Iris pigment epithelial cell (primary cell): ENCODE measurements at places on chromosomes 6 and 20.

DNA sequence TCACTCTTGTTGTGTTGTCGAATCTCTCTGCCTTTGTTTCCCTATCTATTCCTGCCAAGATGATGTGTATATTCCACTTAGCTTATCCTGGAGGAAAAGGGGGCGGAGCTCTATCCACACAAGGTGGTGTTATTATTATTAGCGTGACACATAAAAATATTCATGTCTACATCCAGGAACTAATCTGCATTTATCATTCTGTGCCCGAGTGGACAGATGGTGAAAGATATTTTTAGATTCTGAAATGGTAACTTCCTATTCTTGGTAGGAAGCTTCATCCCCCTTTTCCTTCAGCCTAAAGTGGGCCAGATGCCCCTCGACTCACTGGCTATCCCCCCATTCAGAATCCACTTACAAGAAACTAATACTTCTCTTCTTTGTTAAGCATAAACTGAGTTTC is 2.0 kb downstream of the XKR7 start:
- DNase-seq: no peak

DNA sequence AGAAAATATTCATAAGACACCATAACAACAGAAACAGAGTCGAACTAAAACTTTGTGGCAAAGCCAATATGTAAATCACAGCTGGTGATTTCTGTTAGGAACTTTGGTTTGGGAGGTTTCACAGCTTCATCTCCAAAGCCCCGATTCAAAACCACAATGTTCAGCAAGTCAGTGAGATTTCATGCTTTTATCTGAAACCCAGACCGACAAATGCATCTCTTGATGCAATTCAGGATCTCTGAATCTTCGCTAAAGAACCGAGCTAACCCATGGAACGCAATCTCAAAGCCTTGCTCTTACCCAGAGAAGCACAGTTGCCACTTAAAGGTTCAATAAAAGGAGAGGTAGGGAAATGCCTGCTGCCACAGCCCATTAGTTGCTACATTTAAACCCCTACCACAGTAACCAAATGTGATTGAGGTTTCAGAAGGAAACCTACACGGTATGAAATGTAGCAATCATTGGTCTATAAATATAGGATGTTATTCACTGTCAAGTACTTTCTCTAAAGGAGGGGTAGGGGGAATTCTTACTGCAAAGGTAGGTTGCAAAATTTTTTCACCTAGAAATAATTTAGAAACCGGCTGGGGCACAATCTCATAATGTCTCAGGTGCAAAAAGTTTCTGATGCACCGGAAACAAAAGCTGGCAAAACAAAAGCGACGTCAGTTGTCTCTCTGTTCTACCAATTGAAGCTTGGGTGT is 381.0 kb upstream of the ARID1B start:
- DNase-seq: no peak

GRCh38 chr6:127464161-127464880 is 5.1 kb upstream of the KIAA0408 start:
- DNase-seq: peak; percentile 84

DNA sequence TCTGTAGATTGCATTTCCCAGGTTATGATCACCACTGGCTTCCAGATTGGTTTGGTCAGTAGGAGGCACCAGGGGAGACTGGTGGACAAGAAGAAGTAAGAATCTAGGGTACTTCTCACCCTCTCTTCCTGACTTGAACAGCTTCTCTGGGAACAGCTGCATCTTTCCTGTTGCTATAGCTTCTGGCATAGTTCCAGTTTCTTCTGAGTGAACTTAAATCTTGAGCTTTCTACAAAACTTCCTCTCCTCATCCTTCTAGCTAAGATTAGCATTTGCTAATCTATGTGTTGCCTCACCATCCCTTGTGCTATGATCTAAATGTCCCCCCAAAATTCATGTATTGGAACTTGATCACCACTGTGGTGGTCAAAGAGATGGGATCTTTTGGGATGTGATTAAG is 724.6 kb downstream of the UTRN start:
- DNase-seq: peak; percentile 15

GRCh38 chr6:5260111-5260620 is 584 bp downstream of the LYRM4 start:
- peak; percentile 68 for DNase-seq

DNA sequence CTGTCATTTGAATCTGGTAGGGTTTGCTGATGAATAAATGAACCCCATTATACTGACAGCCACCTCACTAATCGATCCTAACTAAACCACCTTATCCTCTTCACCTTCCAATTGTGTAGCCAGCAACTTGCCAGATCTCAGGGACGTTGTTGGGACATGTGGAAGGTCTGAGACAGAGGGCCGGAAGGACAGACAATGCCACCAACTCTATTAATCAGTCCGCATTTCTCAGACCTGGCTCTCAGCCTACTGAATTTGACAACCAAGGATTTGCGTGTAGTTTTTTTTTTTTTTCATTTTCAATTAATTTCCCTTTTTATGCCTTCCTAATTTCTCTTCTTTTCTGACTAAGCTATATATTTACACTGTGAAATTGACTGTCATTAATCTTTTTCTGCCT is 122.5 kb downstream of the CARMIL1 start:
- no peak for DNase-seq

DNA sequence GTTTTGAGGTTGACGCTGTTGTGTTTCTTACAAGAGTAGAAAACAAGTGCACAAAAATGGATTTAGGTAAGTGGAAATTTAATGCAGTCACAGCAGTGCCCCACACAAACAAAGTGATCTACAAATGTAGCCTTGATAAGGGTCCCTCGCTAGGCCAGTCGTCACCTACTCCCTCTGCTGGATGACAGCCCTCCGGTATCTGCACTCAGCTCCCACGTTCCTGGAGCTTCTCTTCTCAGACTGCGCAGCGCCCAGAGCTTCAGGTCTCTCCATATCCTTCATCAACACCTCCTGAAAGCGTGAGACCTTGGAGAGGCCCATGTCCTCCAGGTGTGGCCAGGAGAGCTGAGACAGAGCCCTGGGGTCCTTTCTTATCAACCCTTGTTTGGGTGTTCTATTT is 58.3 kb upstream of the MAP3K4 start:
- DNase-seq: no peak

DNA sequence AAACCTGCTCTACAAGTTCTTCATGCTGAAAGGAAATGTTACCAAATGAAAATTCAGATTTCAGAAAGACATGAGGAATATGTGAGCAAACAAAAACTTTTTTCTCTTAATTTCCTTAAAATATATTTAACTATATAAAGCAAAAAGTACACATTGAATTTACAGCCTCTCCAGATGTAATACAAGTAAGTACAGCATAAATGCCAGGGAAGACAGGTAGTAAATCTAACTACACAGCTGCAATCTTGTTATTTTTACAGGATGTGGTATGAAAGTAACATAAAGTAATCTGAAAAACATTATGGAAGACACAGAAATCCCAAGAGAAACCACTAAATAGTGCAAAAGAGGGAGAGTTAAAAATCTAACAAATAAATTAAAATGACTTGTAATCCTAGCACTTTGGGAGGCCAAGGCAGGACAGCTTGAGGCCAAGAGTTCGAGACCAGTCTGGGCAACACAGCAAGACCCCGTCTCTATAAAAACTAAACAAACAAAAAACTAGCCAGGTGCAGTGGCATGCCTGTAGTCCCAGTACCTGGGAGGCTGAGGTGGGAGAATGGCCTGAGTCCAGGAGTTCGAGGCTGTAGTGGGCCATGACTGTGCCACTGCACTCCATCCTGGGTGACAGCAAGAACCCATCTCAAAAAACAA is 50.7 kb downstream of the FAM8A1 start:
- DNase-seq: no peak

GRCh38 chr6:3276174-3277167 is 17.7 kb downstream of the PSMG4 start:
- no peak for DNase-seq

- DNase-seq: peak; percentile 13
Observed at GRCh38 chr6:109998159-109998785, 20.2 kb downstream of the GPR6 start.

- no peak for DNase-seq
Observed at GRCh38 chr6:133085896-133086295, 155.3 kb upstream of the EYA4 start.

DNA sequence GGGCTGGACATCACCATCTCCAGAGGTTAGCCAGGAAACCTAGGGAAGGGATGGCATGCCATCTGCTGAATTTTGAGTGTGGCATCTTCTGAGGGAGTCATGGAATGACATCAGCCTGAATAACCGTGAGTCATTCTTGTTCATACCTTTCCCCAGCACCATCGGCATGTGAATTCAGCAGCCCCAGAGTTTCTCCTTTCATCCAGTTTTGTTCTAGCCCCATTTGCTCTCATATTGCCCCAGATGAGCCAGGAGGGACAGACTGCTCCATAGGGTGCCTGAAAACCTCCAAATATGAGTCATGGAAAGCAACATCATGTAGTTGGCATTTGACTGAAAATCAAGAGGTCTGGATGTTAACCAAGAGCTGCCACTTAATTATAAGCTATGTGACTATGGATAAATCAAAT is 219.2 kb upstream of the SGK1 start:
- DNase-seq: peak; percentile 86

- DNase-seq: no peak
Observed at GRCh38 chr20:25056690-25057233, 1.2 kb downstream of the ACSS1 start.

DNA sequence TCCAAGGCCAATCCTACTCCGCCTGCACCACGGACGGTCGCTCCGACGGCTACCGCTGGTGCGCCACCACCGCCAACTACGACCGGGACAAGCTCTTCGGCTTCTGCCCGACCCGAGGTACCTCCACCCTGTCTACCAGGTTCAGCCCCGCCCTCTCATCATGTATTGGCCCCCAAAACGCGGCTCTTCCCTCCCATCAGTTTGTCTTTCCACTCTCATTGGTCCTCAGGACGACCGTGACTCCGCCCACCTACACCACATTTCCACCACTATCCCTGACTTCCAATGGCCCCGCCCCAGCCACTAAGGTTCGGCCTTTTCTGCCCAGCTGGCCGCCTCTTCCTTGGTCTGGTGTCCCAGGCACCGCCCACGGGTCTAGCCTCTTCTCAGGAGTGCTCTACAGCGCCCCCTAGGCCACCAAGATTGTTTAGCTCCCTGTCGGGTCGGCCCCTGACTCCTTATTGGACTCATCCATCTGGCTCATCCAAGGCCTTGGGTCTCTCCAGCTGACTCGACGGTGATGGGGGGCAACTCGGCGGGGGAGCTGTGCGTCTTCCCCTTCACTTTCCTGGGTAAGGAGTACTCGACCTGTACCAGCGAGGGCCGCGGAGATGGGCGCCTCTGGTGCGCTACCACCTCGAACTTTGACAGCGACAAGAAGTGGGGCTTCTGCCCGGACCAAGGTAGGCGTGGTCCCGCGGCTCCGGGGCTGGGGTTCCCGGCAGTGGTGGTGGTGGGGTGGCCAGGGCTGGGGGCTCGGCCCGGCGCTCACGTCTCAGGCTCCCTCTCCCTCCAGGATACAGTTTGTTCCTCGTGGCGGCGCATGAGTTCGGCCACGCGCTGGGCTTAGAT is 3.1 kb downstream of the MMP9 start:
- peak; percentile 53 for DNase-seq

DNA sequence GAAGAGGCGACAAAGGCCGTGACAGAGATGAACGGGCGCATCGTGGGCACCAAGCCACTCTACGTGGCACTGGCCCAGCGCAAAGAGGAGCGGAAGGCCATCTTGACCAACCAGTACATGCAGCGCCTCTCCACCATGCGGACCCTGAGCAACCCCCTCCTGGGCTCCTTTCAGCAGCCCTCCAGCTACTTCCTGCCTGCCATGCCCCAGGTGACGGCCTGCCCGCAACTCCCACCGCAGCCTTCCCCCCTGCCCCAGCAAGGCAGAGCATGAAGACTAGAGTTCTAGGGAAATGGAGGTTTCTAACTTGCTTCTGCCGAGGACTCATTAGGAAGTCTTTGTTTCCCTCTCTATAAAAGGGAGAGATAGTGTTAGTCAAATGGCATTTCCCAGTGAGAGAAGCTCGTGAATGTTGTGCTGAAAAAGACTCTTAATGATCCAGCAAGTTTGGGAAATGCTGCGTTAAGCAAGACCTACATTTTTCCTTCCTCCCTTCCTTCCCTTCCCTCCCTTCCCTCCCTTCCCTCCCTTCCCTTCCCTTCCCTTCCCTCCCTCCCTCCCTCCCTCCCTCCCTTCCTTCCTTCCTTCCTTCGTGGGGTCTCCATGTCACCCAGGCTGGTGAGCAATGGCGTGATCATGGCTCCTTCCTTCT is 20.8 kb downstream of the PABPC1L start:
- DNase-seq: no peak

- peak; percentile 5 for DNase-seq
Observed at GRCh38 chr6:69138148-69138547, 503.1 kb downstream of the ADGRB3 start.

GRCh38 chr6:133778414-133779130 is 110.3 kb upstream of the TCF21 start:
- DNase-seq: peak; percentile 97

DNA sequence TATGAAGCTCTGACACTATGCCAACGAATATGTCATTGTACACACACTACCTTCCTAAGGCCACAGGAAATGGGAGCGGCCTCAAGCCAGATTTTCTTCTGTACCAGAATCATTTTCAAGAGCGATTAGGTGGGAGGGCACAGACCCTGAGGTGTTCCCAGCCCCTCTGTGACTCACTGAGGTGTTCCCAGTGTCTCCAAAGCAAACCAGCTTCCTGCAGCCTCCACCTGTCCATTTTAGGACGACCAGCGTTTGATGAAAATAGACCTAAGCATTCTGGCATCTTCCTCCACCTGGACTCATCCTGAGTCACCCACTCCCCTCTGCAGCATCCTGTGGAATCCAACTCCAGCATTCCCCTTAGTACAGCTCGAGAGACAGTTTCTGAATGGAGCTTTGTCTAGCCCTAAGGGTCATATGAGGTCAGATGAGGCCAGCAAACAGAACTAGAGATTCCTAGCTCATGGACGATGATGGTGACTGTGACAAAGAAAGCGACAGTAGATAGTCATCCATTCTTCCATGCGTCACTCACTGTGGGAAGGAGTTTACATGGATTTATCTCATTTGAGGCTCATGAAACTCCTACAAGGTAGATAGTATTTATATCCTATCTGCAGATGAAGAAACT is 203.4 kb downstream of the PTPRT start:
- DNase-seq: no peak

DNA sequence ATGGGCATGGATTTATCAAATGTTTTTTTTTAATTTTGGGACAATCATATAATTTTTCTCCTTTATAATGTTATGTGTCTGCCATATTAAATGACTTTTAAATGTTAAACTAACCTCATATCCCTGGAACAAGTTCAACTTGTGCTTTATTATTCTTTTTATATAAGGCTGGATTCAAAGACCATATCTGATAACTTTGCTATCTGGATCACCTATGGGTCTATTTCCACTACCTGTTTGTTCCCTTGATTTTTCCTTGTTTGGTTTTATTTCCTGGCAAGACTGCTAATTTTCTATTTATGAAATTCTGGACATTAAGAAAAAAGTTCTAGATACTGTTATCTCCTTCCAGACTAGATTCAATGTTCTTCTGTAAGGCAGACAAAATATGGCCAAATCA is 58.8 kb downstream of the TXNDC5 start:
- no peak for DNase-seq

- DNase-seq: no peak
Observed at GRCh38 chr6:7115543-7116231, 7.9 kb downstream of the RREB1 start.
